G401 (cell line): ENCODE measurements at places on chromosomes 3 and 15.

DNA sequence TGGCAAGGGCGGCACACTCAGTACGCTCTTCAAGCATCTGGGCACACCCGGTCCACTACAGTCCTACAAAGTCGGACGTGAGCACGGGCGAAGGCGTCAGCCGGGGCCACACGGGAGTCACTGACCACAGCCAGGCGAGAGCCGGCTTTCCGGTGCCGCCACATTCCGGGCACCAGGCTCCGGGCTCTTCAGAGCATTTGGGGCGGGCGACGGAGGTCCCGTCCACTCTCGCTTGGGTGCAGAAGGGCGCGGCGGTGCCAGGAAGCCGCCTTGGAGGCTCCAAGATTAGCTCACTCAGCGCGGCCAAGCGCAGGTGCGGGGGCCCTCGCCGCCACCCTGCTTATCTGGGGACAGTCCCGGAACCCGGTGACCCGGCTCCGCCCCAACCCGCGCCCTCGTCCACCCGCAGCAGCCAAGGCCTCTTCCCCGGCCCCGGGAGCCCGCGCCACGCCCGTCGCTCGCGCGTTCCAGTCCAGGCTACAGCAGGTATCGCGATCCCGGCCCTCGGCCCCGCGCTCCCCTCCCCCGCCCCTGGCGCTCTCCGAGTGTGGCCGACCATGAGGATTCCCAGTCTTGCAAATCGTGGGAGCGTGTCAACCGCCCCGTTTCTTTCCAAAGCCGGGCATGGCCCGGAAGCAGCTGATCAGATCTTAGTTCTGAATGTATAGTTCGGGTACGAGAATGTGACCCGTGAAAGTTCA lies at the start of gene ADPRH:
Gene ADPRH, plus strand, starts transcription at position 127 of the 701 bp plus-strand sequence. CDS start 2,678 bp downstream, outside the sequence.
- DNase-seq = peak; percentile 70

DNA sequence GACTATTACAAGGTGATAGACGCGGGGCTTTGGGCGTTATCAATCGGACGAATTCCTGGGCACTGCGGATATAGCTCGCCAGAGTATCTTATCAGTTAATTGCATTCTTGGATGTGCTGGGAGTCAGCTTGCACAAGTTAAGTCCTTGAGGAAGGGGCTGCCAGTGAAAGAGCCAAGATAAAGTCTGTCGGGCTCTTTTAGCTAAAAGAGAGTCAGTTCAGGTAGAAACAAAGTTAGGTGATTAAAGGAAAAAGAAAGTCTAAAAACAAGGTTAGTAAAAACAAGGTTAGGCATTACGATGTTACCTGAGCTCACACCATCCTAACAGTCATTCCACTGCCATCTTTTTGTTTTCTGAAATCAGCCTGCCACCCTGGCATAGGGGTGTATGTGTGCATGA lies 6.1 kb upstream of the MCF2L2 start:
- no peak for DNase-seq

DNA sequence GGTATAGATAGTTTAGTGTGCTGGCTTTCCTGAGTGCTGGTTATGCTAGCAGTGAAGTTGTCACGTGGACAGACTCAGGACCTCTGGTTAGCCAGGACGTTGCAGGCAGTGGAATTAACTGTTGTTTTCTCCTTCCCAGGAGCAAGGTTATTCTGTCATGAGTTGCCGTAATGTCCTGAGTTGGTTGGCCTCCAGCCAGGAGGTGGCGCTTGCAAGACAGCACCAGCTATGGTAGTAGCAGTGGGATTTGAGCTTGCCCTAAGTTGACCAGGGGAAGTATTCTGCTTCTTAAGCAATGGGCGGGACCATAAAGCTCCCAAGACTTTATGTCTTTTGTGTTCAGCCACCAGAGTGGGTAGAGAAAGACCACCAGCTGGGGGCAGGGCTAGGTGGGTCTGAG lies 240.7 kb upstream of the DNAJC19 start:
- no peak for DNase-seq

- DNase-seq = peak; percentile 34
Observed at GRCh38 chr3:147758771-147759170, 349.6 kb downstream of the ZIC1 start.
